ENCODE measurements at places on chromosomes 6 and 20.

DNA sequence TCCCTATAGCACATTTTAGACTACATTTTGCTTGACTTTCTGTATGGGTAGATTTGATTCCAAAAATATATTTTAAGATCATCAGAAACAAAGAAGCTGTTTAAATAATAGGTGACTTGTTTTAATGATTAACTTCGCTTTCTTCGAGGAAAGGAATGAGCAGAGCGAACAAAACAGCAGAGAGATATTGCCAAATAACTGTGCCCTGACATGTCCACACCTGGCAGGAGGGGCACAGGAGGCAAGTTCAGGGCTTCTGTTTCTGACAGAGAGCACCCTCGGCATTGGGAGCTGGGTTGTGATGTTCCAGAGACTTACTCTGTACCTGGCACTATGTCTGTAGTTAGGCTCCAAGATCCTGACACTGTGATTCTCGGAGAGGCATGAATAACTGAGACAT lies 155.7 kb upstream of the SASH1 start:
- DNase-seq: no peak

- no peak for DNase-seq
Measured at GRCh38 chr20:3784216-3784853, 2.2 kb downstream of the CENPB start.

GRCh38 chr6:45880676-45881075 lies 135.0 kb downstream of the CLIC5 start:
- no peak for DNase-seq

- no peak for DNase-seq
Measured at GRCh38 chr6:80003826-80004172, 650 bp upstream of the TTK start.

- DNase-seq: no peak
Measured at GRCh38 chr6:42038811-42039408, 11.4 kb upstream of the TAF8 start.

GRCh38 chr20:62192635-62193034 lies 9.8 kb downstream of the MTG2 start:
- no peak for DNase-seq

GRCh38 chr6:169885831-169886230 lies 134.4 kb downstream of the ERMARD start:
- DNase-seq: no peak

- DNase-seq: no peak
Measured at GRCh38 chr20:59902470-59902869, 31.0 kb downstream of the SYCP2 start.

- no peak for DNase-seq
Measured at GRCh38 chr6:111748231-111748647, 125.0 kb downstream of the FYN start.

DNA sequence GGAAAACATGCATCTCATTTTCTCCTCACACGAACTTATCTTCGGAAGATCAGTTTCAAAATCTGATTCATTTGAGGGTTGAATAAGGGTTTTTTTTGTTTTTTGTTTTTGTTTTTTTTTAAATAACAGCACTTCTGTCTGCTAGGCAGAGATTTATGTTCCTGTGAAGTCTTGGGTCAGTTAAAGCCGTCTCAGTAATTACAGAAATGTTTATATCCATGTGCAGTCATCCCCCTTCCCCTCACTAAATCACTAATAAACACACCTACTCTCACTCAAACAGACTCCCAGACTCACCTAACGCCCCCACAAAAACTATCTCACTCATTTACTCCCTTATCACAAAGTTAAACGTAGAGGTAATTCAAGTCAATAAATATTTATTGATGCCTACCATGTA lies 214.2 kb upstream of the SUPT3H start:
- no peak for DNase-seq

DNA sequence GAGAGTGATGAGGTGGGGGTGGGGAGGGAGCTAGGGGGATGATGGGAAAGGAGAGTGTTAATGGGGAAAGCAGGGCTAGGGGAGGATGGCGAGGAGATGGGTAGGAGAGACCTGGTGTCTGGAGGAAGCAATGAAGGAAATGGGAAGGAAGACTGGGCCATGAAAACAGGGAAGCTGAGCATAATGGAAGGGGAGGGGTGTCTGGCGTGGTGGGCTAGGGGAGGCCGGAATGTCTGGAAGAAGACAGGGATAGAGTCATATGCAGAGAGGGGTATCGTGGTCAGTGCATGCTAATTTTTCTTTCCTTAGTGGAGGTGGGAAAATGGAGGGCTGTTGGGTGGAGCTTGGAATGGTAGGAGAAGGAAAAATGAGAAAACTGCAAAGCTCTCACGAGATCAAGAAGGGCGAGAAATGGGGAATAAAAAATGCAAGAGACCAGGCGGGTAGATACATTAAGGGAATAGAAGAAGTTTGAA lies 423 bp downstream of the KLHDC3 start:
- no peak for DNase-seq

GRCh38 chr20:53302695-53303412 lies 290.8 kb downstream of the ZNF217 start:
- DNase-seq: no peak

DNA sequence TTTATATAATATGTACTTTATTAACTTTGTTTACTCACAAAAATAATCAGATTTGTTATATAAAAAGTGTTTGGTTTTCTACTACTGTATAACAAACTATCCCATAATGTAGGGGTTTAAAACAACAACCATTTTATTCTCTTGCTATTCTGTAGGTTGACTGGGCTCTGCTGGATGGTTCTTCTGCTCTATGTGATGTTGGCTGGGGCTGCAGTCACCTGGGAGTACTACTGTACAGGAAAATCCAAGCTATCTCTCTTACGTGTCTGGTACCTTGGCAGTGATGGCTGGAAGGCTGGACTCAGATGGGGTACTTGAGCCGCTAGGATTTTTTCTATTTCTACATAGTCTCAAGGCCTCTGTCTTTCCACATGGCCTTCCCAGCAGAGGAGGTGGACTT lies 44.0 kb upstream of the UBR2 start:
- DNase-seq: no peak

GRCh38 chr6:159089443-159089842 lies 44.7 kb upstream of the TAGAP start:
- DNase-seq: no peak

DNA sequence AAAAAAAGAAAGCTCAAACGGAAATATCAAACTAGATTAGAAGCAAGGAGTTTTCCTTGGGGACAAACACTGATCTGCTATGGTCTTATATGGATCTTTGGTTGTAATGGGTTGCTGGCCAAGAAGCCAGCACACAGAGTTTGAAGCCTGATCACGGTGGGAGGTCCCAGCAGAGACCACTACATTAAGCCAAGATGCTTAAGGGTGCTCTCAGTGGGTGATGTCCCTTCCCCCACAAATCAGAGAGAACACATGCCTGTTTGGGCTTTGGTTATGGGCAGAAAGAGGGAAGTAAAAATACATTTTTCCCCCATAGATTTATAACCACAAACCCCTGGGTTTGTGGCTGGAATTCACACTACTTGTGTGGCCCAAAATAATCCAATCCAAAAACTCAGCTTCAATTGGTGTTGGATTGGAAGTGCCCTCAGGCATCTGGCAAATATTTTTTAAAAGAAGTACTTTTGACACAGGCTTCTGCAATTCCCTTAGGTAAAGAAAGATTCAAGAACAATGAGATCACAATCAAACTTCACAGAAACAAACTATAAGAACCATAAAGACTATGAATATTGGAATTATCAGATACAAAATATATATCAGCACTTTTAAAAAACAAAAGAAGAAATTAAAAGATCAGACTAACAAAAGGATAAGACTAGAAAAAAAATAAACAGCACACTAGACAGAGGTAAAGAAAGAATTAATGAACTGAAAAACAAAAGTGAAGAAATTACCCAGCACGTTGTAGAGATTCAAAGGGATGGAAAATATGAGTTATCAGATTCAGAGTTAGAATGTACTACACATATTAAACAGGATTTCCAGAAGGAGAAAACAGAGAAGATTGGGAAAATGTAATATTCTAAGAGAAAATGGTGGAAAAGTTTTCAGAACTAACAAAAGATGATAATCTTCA lies 44.7 kb downstream of the ESF1 start:
- no peak for DNase-seq

DNA sequence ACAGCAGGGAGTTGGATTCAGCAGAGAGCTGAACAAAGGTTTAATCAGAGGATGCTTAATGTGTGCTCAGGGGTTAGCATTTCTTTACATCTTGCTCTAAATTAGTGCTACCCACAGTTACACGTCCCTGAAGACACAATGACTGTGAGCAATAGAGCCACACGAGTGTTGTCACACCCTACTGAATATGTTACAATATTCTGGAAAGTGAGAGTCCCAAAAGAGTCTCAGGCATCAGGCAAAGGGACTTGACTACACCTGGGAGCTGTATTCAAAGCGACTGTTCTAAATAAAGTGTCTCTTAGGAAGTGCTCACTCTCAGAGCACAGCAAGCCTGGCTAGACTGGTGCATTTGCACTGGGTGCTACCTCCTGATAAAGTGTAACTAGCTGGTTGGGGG lies 108.7 kb downstream of the GRM4 start:
- no peak for DNase-seq

GRCh38 chr6:53771785-53772624 lies 22.8 kb upstream of the LRRC1 start:
- no peak for DNase-seq

DNA sequence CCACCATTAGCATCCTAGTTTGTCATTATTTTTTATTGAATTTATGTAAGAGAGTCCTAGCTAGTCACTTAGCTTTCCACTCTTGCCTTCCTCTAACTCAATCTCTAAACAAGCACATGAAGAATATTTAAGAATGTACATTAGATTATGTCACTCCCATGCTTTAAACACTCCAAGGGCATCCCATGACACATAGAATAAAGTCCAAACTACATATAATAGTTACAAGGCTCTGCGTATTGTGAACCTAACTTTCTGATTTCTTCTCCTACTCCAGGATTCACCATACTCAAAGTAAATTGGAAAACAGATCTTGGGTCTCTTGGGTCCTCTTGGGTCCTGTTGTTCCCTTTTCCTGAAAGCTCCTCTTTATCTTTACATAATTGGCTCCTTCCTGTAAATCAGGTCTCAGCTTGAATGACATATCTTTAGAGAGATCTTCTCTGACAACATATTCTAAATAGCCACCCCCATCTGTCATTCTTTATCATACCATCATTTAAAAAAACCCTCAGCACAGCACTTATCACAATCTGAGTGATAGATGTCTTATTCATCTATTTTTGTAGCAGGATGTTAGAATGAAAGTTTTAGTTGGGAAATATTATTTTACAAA lies 1042.4 kb upstream of the FLRT3 start:
- no peak for DNase-seq

- DNase-seq: no peak
Measured at GRCh38 chr6:170096803-170097504, 193.9 kb downstream of the DLL1 start.

GRCh38 chr6:34731393-34732060 lies 25.8 kb upstream of the SNRPC start:
- DNase-seq: no peak

GRCh38 chr6:15551262-15551661 lies 111.6 kb downstream of the DTNBP1 start:
- DNase-seq: no peak

- no peak for DNase-seq
Measured at GRCh38 chr6:111486475-111486874, 3.5 kb upstream of the REV3L start.

DNA sequence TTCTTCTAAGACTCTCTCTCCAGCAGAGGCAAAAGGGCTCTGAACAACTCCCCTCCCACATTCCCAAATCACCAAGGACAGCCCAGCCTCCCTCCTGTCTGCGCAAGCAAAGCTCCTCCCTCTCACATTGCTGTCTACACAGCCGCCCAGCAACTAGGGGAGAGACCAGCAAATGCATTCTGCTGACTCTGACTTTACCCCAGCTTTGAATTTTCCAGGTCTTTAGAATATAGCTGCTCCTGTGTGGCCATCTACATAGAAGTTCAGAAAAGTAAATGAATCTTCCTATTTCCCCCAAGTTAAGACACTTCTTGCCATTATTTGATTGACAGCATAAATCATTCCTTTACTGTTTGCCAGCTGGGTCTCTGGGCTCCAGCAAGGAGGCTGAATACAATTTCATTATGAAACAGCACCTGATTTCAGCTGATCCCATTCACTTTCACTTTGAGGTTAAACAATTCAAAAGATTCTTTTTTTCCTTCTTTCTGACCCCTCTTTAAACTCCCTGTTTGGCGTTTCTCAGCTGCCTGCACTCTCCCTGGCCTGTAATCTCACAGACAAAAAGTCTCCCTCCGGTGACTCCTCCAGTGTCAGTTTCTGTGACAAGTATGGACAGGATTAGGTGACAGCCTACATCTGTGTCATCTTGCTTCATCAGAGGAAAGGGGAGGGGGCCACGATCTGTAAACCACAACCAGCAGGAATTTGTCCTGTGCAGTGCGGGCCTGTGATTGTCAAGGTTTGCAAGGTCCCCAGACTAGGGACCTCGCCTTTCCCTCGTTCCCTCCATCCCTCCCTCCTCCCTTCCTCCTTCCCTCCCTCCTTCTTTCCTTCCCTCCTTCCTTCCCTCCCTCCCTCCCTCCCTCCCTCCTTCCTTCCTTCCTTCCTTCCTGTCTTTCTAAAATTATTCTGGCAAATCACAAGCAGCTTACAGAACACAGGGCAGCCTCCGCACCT lies 205.6 kb upstream of the RIN2 start:
- no peak for DNase-seq

- no peak for DNase-seq
Measured at GRCh38 chr6:162099685-162100084, 627.9 kb downstream of the PRKN start.

DNA sequence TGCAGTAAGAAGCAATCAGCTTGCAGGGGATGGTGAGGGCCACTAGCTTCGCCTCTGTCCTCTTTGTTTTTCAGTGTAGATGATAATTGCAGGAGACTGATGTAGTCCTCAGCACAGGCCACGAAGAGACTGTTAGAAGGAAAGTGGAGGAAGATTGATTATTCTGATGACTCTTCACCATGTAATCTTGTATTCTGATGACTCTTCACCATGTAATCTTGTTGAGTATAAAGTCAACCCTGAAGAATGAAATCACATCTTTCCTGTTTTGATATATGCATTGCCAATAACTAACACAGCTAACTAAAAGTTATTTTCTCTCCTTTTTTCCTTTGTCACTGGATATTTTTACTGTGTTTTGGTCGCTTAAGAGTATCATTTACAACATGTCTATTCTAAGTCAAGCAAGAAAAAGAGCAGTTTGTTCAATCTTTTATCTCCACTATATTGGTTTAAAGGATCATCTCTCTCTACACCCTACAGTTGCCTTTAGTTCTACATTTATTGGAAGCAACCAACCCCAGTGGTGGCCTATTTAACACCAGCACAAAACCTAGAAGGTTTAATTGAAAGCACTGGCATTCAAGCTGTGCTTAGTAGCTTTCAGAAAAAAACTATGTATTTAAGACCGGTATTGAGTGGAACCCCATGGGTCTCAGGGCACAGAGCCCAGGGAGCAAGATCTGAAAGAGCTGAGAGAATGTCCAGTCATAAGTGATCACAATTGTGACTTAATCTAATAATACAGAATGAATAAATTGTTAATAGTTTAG lies 107.2 kb upstream of the BTBD3 start:
- no peak for DNase-seq
